AG04449 (cell line): ENCODE measurements at places on chromosomes 6 and 20.

DNA sequence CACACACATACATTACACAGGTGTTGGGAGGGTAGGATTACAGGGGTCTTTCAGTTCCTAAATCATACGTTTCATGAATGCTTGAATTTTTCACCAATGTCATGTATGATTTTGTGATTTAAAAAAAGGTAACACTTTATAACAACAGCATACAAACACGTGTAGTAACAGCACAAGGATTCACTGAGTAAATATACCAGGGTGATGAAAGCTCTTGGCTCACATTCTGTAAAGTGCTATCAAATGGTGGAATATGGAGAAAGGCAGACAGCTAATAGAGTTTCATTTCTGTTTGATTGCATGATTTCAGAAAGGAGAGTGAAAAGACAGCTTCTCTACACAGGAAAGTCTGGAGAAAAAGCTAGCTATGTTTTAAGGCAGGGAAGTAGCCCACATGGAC is 231.9 kb downstream of the CD83 start:
- no peak for DNase-seq

GRCh38 chr6:160750276-160750689 is 48.2 kb downstream of the PLG start:
- DNase-seq: no peak

GRCh38 chr6:133630651-133631050 is 258.3 kb upstream of the TCF21 start:
- DNase-seq: no peak

- no peak for DNase-seq
These were observed 282.3 kb downstream of the CD109 start for GRCh38 chr6:73978330-73978729.

GRCh38 chr6:90350689-90351554 is 54.3 kb upstream of the BACH2 start:
- no peak for DNase-seq

DNA sequence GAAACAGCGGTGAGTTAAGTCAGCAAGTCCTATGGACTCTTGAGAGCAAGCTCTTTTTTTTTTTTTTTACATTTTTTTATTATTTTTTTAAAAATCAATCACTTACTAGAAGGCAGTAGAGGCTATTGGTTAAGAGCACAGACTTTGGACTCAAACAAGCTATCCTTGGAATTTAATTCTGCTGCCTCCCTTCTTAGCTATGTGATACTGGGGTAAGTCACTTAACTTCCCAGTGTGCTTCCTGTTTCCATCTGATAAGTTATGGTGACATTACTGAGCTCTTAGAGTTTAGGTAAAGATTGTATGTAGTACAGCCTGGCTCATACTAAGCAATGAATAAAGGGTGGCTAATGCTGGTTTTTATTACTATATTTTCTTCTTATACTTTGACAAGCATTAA is 770.5 kb upstream of the FLRT3 start:
- no peak for DNase-seq

- no peak for DNase-seq
These were observed 28.6 kb downstream of the C6orf89 start for GRCh38 chr6:36914227-36914794.

DNA sequence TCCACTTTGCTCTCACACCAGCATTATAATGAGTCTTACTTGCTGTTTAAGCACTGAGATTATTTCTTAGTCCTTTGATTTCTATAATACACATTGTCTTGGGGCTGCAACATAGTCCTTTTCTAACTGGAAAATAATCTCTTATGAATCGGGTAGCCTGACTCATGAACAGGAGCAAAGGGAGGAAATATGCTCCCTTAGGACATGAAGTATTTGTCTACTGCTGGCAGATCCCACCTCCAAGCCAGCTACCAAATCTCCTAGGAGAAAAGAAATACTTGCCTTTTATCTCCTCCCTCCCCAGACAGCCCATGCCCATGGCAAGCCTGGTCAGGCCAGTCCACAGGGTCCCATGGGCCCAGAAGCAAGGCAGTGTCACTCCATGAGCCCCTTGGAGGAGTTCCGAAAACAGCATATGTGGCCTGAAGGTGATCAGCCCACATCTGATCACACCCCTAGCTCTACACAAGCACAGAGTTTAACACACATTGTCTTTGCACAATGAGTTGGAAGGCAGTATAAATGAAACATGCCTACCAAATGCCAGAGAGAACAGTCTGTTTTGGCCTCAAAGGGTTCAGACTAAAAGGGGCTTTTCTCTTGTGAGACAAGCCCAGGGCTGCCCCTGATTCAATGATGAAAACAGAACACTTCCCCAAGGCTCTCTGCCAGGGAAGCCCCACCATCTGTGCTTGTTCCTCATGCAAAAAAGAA is 37.1 kb upstream of the SLC4A11 start:
- DNase-seq: no peak

DNA sequence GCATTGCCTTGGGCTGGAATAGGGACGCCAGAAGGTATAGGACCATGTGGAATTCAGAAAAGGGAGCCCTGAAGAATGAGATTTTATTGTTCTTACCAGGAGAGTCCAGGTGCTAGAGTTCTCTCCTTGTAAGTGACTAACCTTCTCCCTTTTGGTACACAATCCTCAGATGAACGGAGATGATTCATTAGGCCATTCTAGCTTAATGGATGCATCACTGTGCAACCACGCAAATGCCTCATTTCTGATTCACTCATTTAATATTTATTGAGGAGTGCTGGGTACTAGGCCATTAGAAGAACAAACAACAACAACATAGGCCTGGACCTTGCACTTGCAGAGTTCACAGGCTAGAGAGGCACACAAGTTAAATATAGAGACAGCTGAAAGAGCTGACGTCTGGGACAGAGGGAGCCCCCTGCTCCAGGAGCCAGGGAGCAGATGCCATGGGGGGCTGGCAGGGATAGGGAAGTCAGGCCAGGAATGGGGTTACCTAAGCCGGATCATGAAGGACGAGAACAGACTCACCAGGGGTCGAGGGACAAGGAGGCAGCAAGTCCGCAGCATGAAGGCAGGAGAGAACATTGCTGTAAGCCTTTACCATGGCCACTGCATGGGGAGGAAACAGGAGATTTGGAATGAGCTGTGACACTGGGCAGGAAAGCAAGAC is 179.5 kb upstream of the AKAP12 start:
- DNase-seq: peak; percentile 80

GRCh38 chr6:137910843-137911456 is 43.9 kb downstream of the TNFAIP3 start:
- no peak for DNase-seq

- DNase-seq: no peak
These were observed 1.3 kb downstream of the CD24 start for GRCh38 chr6:106973018-106973835.

DNA sequence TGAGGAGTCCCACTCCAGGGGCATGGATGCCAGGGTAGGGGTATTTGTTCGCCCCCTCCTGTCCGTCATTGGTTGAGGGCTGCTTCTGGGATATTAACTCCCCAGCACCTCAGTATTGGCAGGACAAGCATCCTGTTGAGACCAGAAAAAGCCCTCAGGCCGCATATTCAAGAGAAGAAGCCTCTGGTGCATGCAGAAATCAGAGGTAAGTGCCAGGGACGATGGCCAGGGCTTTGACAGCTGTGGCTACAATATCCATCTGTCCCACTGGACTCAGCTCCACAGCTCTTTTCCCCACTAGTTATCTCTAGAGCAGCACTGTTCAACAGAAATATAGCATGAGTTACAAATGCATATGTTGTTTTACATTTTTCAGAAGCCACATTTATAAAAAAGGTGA is 651.3 kb downstream of the KIF16B start:
- no peak for DNase-seq

GRCh38 chr20:22529150-22530019 is 55.0 kb downstream of the FOXA2 start:
- DNase-seq: no peak

GRCh38 chr6:166005401-166005943 is 162.2 kb downstream of the TBXT start:
- DNase-seq: no peak

DNA sequence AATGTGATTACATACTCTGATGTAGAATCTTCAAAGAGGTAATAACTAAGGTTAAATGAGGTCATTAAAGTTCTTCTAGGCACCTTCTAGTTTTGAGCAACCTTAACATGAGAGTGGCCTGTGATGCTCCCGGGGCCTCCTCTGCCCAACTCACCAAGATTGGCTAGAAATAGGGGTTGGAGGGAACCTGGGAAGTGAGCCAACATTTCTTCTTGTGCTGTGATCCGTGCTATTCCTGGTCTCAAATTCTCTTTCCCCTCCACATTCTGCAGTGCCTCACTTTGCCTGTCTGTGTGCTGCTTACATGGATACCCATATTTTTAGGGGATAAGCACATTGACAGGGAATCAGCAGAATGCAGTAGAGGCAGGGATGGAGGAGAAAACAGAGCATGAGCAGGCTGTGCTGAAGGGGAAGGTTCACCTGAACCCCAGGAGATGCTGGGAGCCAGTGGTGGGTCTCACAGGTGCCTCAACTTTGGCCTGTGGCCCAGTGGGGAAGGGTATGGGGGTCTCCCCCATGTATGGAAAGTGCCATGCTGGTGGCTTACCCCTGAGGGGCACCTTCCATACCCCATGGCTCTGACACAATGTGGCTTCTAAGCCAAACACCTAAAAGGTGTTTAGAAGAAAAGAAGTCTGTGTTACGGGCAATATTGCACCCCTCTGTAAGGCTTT is 164.7 kb upstream of the CHD6 start:
- DNase-seq: no peak

GRCh38 chr6:16419636-16420336 is 181.4 kb downstream of the GMPR start:
- DNase-seq: no peak

GRCh38 chr20:61295682-61296628 is 43.9 kb downstream of the CDH4 start:
- DNase-seq: no peak

DNA sequence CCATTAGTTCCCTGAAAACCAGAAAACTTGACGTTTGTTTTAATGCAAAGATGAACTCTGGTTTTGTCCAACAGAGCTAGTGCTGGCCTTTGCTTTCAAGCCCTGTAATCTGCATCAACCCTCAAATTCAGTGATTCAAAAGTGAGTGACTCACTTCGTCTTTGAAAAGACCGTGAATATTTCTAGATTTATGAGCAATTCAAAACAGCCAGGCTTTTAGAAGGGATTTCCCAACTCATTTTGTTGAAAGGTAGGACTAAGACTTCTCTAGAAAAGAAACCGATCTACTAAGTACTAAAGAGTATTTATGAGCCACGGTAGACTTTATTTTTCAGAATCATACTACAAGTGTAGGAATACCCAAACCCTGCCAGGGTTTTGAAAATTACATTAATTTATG is 121.5 kb downstream of the UST start:
- no peak for DNase-seq

- no peak for DNase-seq
These were observed 16.0 kb downstream of the PDE10A start for GRCh38 chr6:165647041-165647440.

DNA sequence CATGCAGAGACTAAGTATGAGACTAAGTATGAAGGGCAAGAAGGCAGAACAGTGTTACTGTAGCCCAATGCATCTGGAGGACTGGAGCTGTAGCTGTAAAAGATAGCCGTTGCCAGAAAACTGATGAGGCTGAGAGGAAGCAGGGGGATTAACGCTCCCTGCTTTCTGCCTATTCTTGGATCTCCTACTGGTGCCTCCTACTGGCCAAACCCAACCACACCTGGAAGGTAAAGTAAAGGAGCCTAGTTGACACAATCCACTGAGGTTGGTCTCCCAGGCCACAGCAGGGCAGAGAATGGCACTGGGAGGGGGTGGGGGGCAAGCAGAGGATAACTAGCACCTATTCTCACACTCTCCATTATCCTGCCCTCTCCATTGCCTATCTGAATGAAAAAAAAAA is 105.0 kb upstream of the MRPS10 start:
- no peak for DNase-seq

- no peak for DNase-seq
These were observed 76.1 kb downstream of the HCRTR2 start for GRCh38 chr6:55250400-55250799.

GRCh38 chr6:142395266-142395665 is 93.5 kb downstream of the ADGRG6 start:
- no peak for DNase-seq

- peak; percentile 16 for DNase-seq
These were observed 14.5 kb downstream of the ADISSP start for GRCh38 chr20:3753098-3753497.

DNA sequence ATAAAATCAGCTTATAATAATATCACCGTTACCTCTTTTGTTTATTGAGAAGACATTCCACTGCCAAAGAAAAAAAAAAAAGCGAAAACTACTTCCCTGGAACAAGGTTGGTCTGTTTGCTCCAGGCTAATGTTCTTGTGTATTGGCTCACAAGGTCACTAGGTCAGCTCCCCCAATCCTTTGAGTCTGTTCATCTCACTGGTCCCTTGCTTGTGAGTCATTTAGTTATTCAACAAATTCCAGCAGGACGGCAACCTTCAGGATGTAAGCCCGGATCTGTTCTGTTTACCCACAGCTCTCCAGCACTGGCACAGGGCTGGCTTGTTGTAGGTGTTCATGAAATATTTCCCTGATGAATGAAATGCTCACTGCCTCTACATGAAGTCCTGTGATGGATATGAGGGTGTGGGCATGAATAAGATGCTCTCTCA is 3.3 kb downstream of the ARHGAP40 start:
- no peak for DNase-seq
